T1000 (cell line): ENCODE measurements at places on chromosomes 4 and X.

DNA sequence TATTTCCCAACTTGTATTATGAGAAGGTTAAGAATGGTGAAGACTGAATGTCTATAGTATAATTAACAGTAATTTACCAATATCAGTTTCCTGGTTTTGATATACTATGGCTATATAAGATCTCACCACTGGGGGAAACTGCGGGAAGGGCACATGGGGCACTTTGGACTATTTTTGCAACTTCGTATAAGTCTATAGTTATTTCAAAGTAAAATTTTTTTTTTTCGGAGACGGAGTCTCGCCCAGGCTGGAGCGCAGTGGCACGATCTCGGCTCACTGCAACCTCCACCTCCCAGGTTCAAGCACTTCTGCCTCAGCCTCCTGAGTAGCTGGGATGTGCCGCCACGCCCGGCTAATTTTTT lies 46.1 kb downstream of the CXorf58 start:
- DNase-seq: no peak

DNA sequence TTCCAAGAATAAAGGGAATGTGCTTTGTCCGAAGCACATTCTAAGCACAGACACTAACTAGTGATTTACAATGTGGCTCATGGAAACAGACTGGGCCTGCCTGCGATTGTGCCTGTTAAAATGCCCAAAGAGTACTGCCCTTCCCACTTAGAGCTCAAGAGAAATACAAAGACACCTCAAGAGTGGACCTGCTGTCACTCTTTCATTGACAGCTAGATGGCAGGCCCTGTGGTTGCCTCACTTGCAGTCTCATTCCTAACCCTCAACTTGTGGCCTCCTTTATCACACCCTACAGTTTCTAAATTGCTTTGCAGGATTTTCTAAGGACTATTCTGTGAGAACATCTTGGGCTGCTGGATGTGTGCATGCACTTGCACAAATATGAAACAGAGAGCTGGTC lies 331.0 kb upstream of the EMCN start:
- no peak for DNase-seq

GRCh38 chr4:55446578-55446922 lies 50.8 kb downstream of the TMEM165 start:
- no peak for DNase-seq

- no peak for DNase-seq
These were observed 594.5 kb downstream of the ARAP2 start for GRCh38 chr4:35649778-35650177.

DNA sequence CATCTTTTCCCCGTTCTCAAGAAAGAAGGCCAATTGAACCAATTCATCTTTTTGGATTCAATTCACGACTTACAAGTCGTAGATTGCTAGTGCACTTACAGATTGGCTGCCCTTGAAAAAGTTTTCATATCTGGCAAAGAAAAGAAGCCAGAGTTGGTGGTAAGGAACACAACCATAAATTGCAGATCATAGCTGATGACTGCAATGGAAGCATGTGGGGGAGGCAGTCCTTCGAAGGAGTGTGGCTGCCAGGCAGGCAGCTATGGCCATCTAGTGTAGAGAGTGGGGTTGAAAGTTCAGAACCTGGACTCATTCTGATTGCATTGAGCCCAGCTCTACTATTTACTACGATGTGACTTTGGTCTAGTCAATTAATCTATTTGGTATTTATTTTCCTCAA lies 4.5 kb downstream of the GPM6A start:
- DNase-seq: no peak

DNA sequence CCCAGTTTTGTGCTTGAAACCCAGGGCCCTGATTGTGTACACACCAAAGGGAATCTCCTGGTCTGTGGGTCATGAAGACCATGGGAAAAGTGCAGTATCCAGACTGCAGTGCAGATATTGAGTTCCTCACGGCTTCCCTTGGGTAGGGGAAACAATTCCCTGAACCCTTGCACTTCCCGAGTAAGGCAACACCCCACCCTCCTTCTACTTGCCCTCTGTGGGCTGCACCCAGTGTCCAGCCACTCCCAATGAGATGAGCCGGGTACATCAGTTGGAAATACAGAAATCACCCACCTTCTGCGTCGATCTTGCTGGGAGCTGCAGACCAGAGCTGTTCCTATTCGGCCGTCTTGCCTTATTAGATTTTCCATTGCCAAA lies 134.2 kb downstream of the FNIP2 start:
- DNase-seq: no peak

- no peak for DNase-seq
These were observed 15.2 kb upstream of the BCOR start for GRCh38 chrX:40112996-40113395.

GRCh38 chr4:91485415-91485814 lies 818.4 kb upstream of the GRID2 start:
- no peak for DNase-seq

DNA sequence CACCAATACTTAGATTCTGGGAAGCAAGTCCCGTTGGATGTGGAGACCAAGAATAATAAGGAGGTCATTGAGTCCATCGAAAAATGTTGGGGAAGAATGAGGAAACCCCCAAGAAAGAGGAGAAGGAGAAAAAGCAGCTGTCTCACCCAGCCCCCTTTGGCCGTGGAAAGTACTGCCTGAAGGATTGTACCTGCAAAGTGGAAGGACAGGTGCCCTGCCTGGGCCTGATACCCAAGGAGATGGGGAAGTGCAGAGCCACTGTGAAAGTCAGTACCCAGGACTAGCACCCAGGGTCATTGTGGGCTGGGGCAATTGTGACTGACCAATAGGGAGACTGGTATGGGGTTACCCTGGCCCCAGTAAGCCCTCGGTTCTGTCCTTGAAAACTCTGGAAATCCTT lies 13.8 kb upstream of the CFAP299 start:
- DNase-seq: no peak

DNA sequence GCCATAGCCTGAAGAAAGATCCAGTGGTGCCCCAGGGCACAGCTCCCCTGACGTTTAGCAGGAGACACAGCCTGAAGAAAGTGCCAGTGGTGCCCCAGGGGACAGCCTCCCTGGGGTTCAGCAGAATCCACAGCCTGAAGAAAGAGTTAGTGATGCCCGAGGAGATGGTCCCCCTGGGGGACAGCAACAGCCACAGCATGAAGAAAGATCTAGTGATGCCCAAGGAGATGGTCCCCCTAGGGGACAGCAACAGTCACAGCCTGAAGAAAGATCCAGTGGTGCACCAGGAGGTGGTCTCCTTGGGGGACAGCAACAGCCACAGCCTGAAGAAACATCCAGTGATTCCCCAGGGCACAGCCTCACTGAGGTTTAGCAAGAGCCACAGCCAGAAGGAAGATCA lies 2.8 kb downstream of the TEX13C start:
- DNase-seq: no peak

DNA sequence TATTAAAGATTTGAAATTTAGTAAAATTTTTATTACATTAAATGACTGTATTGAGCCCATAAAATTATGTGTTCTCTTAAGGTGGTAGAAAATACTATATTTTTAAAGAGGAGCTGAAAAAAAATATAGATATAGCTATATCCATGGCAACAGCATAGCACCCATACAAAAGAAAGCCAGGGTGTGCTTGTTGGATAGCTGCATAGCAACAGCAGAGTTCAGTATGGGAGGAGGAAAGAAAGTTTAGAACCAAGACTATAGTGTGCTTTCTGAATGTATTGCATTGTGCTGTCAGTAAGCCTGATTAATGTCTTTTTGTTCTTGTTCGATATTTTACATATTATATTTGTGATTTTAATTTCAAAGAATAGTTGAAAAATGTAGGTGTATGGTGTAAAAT lies 78.4 kb downstream of the GRID2 start:
- no peak for DNase-seq

- no peak for DNase-seq
These were observed 16.9 kb downstream of the GATB start for GRCh38 chr4:151743894-151744293.

- DNase-seq: no peak
These were observed 49.0 kb downstream of the AMMECR1 start for GRCh38 chrX:110268886-110269285.

DNA sequence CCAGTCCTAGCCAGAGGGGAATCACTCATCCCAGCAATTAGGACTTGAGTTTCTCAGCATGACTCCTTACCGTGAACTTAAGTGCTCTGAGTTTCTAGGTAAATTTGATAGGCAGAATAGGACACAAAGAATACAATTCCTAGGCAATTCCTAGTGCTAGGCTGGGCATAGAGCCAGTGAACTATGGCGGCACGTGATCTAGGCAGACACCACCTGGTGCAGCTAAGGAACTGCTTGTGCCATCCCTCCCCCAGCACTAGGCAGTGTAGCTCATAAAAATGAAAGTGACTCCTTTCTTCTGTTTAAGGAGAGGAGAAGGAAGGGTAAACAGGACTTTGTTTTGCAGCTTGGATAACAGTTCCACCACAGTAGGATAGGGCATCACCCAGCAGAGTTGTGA lies 736.3 kb upstream of the PCDH7 start:
- no peak for DNase-seq

GRCh38 chr4:181909368-181909767 lies 333.8 kb upstream of the TENM3 start:
- DNase-seq: no peak

- DNase-seq: peak; percentile 24
These were observed 25.6 kb upstream of the SPP1 start for GRCh38 chr4:87949961-87950360.

DNA sequence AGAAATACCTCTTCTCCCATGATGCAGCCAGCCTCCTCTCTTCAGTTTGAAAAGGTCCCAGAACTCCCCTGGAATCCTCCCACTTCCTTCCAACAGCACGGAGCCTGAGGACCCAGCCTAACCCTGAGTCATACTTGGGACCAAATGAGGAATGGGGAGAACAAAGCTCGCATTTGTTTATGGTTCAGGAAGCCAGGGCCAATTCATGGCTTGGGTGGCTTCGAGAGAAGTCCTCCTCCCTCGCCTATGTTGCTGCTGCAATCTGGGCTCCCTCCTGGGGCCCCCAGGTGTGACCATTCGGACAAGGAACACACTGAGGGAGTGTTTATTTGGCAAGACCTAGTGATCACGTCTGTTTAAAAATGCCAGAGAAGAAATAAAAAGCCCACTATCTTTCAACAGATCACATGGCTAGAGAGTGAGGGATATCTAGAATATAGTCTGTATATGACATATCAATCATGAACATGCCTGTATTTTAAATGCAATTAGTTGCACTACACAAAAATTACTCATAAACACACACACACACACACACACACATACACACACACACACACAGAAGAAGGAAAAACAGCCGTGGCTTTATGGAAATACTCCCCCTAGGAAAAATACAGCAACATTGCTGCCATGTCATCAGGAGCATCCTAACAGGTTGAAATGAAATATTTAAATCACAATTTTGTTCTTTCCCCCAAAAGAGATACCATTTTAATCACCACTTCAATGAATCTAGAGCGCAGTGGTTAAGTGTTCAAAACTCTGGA lies 155.7 kb upstream of the MAP3K15 start:
- no peak for DNase-seq

GRCh38 chr4:81550388-81550859 lies 78.7 kb upstream of the RASGEF1B start:
- DNase-seq: no peak

DNA sequence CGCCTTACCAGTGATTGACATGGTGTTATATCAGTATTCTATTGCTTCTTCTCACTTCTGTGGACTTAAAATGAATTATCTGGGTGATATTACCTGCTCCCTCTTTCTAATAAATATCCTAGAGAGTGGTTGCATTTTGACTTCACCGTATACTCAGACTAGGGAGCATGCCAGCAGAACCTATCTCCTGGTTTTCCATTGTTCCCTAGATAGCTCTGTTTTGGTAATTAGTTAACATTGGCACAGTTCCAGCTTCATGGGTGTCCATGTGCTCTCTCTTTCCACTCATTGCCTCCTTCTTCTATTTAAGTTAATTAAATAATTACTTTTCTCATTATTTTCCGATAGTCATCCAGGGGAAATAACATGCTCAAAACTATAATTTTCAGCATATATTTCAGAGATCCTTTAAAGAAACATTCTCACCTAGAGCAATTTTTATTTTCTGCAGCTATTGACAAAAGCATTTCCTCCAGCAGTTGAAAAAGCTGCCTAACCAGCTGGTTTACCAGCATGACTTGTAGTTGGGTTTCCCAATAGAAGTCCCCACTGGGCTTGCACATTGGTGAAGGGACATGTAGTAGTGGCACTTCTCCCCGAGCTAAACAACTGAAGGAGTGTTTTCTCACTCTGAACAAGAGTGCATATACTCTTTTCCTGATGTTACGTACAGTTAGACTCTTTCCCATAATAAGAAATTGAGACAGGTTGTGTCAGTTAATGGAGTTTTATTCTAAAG lies 27.9 kb upstream of the PAPSS1 start:
- no peak for DNase-seq

DNA sequence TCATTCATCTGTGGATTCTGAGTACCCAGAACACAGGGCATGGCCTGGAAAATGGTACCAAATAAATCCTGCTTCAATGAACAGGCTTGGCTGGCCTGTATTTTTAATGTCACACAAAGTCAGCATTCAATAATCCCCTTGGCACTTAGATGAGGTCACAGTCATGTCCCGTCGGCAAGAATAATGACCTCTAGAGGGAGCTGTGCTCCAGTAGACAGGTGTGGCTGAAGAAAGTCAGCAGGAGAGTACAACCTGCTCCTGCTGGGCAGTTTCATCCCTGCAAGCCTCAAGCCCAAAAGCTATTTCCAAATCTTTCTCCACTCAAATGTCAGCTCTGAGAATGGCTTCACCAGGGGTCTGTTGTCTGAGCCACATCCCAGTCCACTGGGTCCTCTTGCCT lies 404.0 kb upstream of the F9 start:
- no peak for DNase-seq
